ENCODE measurements at places on chromosomes 3 and 15. TPM values are rescaled to one million over a fixed set of nuclear protein-coding genes. Genes with fewer than 3 reads are reported as not detected.

Gene RBP2
- not detected for total RNA-seq

Gene BHLHE40
- total RNA-seq, result 76.0 TPM

Gene IQGAP1
- total RNA-seq, result 284 TPM

Gene UPK1B
- 0.43 TPM for total RNA-seq

Gene SOX14
- total RNA-seq, result not detected

Gene ITGB5
- 274 TPM for total RNA-seq

Gene GOLGA8G
- not detected for total RNA-seq

Gene ZNF662
- total RNA-seq, result 5.2 TPM

Measured in articular chondrocyte of knee joint (primary cell).